Activated CD4-positive, alpha-beta T cell treated with anti-CD3 and anti-CD28 coated beads, Interleukin-2, Interleukin-6, amounts not matched to agents 100 ng/mL and 50 ng/mL, durations not matched to agents 16 hours and 8 hours (primary cell): ENCODE measurements at places on chromosomes 1 and 21.

GRCh38 chr21:45969921-45970673, 11.5 kb upstream of the COL6A1 start:
- no peak for DNase-seq

GRCh38 chr1:220391491-220391890, 119.2 kb upstream of the RAB3GAP2 start:
- no peak for DNase-seq

DNA sequence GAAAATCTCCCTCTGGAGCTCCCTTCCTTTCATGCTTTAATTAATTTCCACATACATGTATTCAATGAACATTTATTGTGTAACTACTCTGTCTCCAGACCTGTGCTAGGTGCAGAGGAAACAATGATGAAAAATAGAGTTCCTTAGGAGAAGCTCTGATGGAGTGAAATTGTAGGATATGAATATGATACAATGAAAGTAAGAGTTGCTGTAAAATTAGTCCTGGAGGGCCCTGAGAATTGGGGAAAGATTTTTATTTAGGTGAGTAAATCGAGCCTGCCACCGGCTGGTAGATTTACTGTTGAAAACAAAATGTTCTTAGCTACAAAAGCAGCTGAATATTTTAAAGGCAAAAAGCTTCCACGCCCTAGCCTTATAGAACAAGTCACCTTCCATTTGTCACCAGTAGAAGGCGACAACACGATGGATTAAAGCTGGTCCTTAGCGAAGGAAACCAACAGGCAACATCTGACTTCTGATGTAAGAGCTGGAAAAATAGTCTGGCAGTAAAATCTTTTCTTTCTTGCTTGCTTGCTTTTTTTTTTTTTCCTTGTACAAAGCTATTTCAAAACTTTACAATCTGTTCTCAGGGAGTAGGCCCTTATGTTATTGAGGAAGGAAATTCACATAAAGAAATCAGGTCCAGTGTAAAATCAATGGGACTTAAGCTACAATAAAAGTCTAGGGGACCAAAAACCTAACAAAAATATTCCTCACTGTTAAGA, 82.0 kb upstream of the ROR1 start:
- peak; percentile 56 for DNase-seq

GRCh38 chr1:18316764-18317163, 164.0 kb upstream of the KLHDC7A start:
- DNase-seq: no peak

GRCh38 chr1:186076006-186076405, 299.0 kb downstream of the TPR start:
- DNase-seq: no peak

- no peak for DNase-seq
These were observed 179.3 kb downstream of the RGS7 start for GRCh38 chr1:241177660-241178059.

DNA sequence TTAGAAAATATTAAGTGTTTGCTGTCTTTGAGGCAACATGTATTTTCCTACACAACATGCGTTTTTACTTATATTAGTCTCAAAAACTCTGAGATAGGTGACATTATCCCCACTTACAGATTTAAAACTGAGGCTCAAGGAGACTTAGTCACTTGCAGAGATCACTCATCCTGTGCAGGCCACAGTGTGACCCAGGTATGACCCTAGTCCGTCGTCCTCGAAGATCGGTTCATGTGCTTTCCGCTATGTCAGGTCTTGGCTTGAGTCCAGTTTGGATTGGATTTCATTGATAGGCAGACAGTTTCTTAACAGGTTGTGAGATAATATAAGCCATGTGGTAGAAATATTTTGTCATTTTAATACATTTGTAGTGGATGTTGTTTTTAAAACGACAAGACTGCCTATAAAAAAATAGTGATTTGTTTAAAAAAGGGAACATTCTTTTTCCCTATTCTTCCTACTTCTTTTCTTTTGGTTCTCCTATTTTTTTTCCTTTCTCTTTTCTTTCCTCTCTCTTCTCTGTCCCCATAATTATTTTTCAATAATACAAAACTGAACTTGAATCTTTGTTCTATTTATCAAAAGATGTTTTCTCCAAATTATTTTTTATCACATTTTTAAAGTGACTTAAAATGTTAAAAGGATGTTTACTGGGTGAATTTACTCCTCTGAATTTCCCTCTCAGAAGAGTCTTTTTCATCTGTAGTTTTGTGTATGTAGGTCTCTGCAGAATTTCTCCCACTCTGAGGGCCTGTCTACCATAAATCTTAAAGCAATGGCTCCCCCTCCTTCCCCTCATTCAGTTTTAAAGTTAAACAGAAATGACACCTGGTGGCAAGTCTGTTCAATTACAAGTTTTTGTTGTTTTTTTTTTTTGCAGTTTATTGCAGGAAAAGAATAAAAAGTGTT, 81.8 kb downstream of the PHTF1 start:
- DNase-seq: peak; percentile 32

- peak; percentile 44 for DNase-seq
These were observed 81.8 kb downstream of the NOTCH2 start for GRCh38 chr1:119987686-119988085.

GRCh38 chr1:25194572-25195020, 37.7 kb downstream of the SYF2 start:
- no peak for DNase-seq
